ENCODE measurements at places on chromosomes 7 and 10.

GRCh38 chr7:23490357-23491135 lies 20.3 kb upstream of the IGF2BP3 start:
- no peak for DNase-seq

- DNase-seq: no peak
Observed at GRCh38 chr10:10794046-10794445, 223.6 kb upstream of the CELF2 start.

- DNase-seq: no peak
Observed at GRCh38 chr10:5573968-5574641, 49.3 kb downstream of the CALML3 start.

DNA sequence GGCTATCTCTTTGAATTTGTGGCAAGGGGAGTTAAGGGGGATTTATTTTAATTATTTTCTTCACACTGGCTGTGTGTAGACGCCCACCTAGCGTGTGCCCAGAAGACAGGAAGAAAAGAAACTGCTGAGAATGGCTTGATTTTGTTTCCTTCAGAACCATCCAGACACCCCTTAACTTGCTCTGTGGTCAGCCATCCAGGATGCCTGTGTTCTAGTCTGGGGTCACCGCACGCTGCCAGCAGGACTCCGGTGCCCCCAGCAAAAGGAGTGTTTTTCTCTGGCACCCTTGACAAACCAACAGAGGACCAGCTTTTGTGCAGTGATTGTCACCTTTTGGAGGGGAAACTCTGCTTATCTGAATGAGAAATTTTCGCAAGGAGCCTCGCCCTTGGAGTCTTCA lies 5.3 kb downstream of the DDC start:
- DNase-seq: no peak

- DNase-seq: no peak
Observed at GRCh38 chr7:101990811-101991418, 173.5 kb downstream of the CUX1 start.

- DNase-seq: no peak
Observed at GRCh38 chr7:41131956-41132355, 570.9 kb downstream of the INHBA start.

- DNase-seq: no peak
Observed at GRCh38 chr10:110203500-110204455, 3.6 kb upstream of the MXI1 start.
